Karpas-422 (cell line): ENCODE measurements at places on chromosomes 2 and 18.

- no peak for DNase-seq
Measured at GRCh38 chr18:44654573-44654972, 26.1 kb upstream of the SETBP1 start.

DNA sequence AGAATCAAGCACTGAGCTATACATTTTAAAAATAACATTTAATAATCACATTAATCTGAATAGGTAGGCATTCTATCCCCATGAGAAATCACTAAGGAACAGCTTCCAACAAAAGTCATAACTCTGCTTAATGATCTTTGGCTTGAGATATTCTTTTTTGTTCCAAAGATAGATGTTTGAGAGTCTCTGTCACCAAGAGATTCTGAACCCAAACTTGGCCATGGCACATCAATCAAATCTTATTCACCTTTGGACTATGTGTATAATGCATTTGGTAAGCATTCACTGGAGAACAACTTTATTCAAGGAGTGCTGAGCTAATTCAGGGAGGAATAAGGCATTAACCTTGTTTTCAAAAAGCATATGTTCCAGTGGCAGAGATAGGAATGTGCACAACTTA, 743.3 kb downstream of the SLC4A3 start:
- no peak for DNase-seq

DNA sequence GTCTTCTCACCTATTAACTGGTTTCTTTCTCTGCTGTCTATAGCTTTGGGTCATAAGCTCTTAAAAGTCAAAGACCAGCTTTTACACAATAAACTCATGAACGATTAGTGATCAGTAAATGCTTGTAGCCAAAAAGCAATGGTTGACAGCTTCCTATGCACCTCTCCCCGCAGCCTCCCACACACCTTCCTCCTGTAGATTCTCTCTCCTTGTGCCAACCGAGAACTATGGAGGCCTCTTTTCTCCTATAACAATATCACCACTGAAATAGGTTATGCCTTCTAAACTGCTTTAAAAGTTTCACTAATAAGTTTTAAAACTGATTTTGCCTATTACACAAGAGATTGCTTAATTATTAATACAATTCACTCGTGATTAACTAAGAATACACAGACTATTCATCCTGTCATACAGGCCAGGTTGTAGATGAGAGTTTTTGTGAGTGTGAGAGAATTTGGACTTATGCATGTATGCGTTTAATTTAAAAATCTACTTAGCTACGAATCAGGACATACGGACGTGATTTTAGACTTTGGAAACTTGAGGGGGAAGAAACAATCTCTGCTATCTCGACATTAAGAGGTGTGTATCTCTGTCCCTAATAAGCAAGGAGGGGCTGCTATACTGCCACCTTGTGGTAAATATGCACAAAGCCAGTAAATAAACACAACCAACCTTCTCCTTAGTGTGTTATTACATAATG, 229.1 kb upstream of the RBBP8 start:
- peak; percentile 80 for DNase-seq

GRCh38 chr2:224657349-224657748, 58.8 kb downstream of the CCDC195 start:
- no peak for DNase-seq
